ENCODE measurements at places on chromosomes 2 and 18. TPM values are rescaled to one million over a fixed set of nuclear protein-coding genes. Genes with fewer than 3 reads are reported as not detected.

PLEKHH2 gene
- 0.66 TPM for total RNA-seq

DNA sequence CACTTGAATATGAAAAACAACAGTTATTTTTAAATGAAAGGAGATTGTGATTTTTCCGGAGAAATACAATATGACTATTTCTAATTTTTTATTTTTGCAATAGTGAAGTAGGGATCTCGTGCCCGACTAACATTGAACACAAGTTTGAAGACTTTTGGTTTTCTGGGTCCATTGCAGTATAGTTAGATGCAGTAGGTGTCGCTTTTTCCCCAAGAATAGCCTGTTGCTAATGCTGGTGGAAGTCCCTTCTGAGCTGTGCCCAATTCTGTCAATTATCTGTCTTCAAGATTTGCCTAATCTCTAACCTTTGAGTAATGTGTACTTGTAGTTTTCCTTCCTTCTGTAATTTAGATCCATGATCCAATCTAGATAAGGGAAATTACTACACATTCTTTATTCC lies 36.5 kb downstream of the SEMA4F start:
- DNase-seq = peak; percentile 72

MAPRE3 gene
- 0.99 TPM for total RNA-seq

- DNase-seq = no peak
These were observed 2.2 kb downstream of the KLHL29 start for GRCh38 chr2:23387221-23387550.

DNA sequence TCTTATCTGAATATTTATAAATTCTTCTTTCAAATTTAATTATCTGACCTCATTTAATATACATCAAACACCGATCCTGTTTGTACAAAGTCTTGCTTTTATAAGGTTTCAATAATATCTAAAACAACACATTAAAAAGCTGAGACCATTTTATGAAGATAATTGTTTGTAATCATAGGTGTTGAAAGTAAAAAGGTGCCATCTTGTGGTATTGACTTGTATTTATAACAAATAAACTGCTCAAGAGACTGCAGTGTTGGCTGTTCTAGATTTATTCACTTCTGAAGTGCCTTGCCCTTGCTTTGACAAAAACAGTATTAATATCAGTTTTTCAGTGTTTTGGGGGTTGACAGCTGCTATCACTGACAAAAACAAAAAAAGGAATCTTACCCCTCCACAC lies 286.8 kb upstream of the HNMT start:
- DNase-seq = no peak

DNA sequence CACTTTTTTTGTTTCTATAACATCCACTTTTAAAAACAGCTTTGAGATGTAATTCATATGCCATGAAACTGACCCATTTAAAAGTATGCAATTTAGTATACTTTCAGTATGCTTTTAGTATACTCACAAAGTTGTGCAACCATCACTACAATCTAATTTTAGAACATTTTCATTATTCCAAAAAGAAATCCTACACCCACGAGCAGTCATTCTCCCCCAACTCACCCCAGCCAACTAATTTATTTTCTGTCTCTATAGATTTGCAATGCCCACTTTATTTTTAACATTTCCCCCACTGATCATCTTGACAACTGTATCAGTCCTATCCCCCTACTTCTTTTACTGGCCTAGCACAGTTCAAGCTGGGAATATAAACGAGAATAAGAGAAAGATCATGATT lies 39.1 kb downstream of the FAM98A start:
- DNase-seq = no peak

DNA sequence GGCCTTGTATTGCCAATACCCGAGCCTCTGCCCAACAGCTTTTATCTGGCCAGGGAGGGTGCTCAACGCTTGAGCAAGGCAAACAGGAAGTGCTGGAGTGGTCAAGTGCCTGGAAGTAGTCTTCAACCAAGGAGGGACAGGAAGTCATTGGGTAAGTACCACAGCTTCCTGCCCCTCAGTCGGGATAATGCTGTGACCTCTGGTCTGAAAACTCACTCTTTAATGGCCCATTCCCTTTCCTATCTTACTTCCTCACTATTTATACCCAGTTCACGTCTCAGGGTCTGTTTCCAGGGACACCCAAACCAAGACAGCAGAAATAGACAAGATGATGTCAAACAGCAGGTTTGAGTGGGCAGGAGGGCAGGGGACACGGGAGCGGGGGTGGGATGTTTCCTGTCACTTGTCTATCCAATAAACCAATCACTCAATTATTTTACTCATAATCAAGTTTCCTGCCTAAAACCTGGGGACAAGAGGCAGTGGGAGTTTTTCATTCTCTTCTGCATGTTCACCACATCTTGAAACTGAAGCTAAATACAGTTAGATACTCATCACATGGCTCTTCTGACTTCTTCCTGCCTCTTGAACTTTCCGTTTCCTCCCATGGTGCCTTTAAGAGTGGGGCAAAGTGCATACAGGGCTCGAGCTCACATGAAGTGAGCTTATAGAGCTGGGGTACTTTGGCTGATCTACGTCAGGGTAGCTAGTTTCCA lies 68.9 kb upstream of the CAB39 start:
- DNase-seq = peak; percentile 71

DNA sequence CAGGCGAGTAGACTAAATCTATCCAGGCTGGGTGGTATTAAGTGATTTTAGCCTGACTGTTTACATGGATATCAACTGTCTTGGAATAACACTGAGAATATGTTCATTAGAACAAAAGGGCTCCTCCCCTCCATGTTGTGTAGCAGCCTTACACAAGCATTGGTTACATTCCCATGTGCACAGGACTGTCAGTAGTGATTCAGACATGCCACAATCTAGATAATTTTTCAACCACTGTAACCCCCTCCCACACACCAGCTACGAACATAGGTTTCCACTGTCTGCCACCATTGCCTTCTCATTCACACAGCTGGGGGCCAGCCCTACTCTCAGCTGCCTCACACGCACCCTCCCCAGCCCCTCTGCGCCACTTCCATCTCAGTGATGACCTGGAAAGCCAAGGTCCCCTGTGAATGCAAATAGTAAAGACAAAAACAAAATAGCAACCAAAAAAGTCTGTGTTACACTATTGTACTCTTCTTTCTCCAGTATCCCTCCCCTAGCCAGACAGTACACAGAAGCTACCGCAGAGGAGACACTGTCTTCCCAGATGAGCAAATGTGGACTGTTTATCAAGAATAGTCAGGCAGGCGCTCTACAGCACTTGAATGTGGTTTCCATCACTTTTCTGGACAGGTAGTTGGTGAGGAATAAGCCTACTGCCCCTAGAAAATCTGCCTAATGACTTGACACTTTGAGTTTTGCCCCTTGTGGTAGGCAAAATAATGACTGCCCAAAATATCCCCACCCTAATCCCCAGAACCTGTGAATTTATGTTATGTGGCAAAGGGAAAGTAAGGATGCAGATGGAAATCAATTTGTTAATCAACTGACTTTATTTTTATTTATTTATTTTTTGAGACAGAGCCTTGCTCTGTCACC lies 27.9 kb upstream of the TYMS start:
- DNase-seq = no peak

- DNase-seq = no peak
These were observed 56.2 kb downstream of the ITSN2 start for GRCh38 chr2:24304098-24304497.

FEV gene
- total RNA-seq = not detected

GRCh38 chr2:64447317-64448040 lies 6.5 kb upstream of the LGALSL start:
- no peak for DNase-seq

GRCh38 chr18:79876497-79876896 lies 75.0 kb downstream of the SLC66A2 start:
- no peak for DNase-seq

SETBP1 gene
- 8.5 TPM for total RNA-seq

- DNase-seq = peak; percentile 23
These were observed 809 bp downstream of the DBI start for GRCh38 chr2:119367472-119368099.

DNA sequence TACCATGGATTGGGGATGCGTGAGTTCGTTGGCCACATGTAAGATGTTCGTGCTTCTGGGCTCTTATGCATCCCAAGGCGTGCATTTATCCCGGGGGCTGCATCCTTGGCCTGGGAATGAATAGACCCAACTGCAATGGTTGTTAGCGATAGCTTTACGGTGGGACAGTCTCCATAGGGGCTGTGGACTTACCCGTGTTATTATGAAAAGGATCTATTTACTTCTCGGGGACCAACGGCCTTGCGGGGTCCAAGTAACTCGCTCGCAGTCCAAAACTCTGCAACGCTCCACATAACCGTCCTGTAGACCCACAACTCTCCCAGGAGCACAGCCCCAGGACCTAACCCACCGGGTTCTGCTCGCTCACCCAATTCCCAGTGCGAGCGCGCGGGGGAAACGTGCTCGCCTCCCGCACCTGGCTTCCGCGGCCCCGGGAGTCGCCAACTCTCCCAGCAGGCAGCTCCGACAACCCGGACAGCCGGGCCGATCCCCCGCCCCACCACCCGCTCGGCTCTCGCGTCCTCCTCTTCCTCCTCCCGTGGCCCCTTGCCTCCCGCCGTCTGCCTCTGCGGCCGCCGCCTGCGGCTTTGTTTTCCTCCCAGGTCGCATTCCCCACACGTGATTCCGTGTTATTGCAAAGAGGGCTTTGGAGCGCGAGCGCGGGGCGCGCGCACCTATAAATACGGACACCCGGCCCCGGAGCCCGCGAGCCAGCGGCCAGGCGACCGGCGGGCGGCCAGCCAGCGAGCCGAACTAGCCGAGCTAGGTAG lies at the start of gene CABLES1:
TSS of gene CABLES1 (plus strand) at position 706 of the 770 bp plus-strand sequence. CDS start 278 bp downstream, outside the sequence.
- no peak for DNase-seq

DNA sequence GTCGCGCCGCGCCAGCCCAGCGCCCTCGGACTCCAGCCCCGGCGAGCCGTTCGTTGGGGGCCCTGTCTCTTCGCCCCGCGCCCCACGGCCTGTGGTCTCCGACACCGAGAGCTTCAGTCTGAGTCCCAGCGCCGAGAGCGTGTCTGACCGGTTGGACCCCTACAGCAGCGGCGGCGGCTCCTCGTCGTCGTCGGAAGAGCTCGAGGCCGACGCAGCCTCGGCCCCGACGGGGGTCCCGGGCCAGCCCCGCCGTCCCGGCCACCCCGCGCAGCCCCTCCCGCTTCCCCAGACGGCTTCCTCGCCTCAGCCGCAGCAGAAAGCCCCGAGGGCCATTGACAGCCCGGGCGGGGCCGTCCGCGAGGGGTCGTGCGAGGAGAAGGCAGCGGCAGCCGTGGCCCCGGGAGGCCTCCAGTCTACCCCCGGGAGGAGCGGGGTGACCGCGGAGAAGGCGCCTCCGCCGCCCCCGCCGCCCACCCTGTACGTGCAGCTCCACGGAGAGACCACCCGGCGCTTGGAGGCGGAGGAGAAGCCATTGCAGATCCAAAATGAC lies 1.4 kb downstream of the PHLPP1 start:
- DNase-seq = no peak

DNA sequence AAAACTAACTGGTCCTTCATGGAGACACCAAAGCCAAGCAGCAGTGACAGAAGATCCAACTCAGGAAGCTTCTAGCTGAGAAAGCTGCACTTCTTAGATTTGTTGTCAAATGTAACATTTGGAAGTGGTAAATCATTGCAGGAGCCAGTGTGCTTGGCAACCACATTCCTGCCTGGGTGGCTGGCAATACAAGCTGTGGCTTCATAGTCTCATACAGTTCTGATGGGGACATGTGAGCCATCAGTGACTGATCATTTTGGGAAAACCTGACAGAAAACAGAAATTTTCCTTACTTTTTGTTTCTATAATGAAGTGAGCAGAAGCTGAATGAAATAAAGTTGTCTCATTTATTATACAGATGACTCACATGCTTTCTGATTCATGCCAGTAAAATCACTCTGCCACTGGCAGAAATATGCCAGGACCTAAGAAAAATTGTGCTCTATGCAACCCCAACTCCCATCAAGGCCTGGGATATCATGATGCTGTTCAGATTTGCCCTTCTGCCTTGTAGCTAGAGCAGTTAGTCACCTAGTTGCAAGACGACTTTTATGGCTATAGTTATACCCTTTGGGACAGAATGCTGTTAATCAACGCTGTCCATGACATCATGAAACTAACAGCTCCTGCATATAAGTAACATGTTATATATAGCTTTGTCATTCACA lies 508.1 kb downstream of the ADCYAP1 start:
- DNase-seq = no peak

ACMSD gene
- total RNA-seq = not detected

DNA sequence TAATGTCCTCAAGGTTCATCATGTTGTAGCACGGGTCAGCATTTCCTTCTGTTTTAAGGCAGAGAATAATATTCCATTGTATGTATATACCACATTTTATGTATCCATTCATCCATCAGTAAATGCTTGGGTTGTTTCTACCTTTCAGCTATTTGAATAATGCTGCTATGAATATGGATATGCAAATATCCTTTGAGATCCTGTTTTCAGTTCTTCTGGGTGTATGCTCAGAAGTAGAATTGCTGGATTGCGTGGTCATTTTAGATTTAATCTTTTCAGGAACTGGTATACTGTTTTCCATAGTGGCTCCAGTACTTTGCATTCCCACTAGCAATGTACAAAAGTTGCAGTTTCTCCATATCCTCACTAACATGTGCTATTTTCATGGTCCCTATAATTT lies 13.4 kb upstream of the ASB1 start:
- DNase-seq = no peak

SEPTIN2 gene
- 149 TPM for total RNA-seq

DNA sequence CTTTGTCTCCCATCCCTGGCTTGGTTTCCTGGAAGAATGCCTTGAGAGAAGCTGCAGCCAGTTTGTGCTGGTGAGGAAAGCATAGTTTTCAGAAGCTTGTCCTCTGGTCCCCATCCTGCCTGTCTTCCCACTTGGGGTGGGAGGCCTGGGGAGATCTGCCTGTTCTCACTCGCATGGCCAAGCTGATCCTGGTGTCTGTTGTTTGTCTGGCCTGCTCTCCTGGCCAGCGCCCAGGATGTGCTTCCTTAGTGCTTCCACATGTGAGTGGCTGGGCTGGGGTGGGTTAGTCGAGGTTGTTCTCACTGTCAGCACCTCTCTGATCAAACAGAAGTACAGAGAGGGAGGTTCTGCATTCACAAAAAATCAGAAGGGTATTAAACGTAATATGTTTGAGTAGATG lies 49.5 kb downstream of the PTPRM start:
- no peak for DNase-seq
